SHP77 (cell line): ENCODE measurements at places on chromosomes 12 and 14.

GRCh38 chr12:6135071-6135470, 10.6 kb upstream of the VWF start:
- no peak for DNase-seq

DNA sequence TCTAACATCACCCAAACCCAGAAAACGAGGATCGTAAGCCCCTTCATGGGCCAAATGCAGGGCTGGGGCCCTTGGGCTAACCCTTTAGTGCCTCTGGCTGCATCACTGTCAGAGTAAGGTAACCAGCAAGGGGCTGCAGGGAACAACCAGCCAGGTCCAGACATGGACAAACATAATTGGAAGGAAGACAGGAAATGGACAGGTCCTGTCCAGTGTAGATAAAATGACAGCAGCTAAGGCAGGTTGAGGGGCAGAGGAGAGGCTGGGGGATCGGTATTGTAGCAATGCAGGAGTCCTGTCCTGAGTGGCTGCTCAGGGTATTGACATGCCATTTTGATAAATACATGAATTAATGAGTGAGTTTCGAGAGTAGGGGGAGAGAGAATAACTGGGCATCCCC, 29.8 kb downstream of the BICD1 start:
- no peak for DNase-seq

DNA sequence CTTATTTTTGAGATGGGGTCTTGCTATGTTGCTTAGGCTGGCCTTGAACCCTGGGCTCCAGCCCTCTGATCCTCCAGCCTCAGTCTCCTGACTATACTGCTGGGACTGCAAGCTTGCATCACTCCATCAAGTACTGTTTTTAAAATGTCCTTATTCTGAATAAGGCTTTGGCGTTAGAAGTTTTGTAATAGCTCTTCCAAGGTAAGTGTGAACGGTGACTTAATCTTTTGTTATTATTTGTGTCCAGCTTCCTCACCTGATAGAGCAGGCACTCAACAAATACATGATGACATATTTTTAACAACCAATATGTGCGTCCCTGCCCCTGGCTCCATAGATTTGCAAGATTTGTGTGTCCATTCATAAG, 1.4 kb downstream of the C1RL start:
- DNase-seq = no peak

GRCh38 chr14:43503508-43503907, 1003.6 kb downstream of the FSCB start:
- DNase-seq = no peak

DNA sequence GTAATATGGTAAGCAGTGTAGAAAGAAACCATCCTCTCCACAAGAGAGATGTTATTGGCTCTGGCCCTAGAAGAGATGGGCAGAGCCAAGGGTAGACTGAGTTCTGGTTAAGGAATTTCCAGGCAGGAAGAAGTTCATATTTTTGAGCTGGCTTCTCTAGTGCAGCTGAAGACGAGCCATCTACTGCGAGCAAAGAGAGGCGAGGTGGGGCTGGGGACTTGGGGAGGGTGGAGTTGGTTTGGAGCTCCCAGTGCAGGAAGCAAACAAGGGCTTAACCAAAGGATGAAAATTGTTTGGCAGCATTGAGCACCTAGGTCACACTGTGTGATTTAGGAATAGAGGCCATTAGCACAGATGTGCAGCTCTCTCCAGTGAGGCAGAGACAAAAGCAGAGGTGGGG, 239.6 kb downstream of the ZFP36L1 start:
- no peak for DNase-seq

GRCh38 chr12:124388038-124388671, 93.3 kb downstream of the RFLNA start:
- DNase-seq = no peak

GRCh38 chr14:46384611-46385010, 267.0 kb downstream of the RPL10L start:
- DNase-seq = no peak

DNA sequence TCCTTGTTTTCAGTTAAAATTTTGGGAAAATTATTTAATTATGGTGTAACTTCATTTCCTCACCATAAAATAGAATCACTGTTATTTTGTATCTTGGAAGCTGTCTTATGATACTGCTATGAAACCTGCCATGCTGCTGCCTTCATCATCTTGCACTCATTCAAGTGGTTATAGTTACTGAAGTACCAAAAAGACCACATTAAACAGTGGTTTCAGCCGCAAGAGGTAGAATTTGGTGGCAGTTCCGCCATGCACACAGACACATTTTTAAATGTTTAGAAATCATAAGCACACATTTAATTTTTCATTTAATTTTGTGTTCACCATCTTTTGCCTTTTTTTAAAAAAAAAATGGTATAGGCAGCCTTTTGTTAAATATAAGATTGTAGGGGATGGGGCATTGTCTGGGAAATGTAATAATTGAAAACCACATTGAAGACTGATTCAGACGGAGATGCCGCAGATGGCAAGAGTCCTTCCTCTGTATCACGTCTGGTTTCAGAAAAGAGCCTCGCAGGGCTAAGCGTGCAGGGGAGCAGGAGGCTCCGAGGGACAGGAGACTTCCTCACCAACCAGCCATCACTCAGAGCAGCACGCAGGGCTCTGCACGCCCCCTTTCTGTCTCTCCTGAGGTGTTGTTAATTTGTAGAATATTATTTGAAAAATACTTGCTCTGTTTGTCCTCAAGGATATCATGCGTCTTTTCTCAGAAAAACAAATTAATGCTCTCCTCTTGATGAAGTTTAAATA, 115.2 kb upstream of the PELI2 start:
- DNase-seq = peak; percentile 7

DNA sequence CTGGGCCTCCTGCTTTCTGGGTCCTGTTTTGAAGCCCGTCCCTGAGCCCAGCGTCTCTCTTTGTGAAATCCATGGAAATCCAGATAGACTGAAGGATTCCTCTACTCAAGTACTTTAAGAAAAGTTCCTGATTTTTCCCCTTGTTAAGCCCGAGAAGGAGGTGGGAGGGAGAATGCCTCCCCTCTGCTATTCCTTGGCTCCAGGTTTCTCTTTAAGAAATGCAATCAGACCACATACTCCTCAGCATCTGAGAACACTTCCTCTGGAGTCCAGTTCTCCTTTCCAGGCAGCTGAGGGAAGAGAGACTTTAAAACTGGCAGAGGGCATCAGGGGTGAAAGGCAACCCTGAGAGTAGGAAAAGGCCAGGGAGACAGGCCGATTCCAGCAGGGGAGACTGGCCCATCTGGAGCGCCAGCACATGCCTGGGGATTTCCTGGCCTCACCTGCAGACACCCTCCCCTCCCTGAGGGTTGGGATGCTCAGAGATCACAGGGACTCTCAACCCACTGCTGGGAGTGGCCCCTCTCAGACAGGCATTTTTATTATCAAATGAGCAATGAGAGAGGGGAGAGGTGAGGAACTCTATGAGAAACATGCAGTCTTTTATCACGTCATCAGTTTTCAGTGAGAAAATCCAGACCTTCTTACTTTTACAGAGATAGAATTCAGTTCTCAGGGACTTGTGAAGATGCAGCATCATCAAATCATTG, 2.0 kb upstream of the EMP1 start:
- no peak for DNase-seq

DNA sequence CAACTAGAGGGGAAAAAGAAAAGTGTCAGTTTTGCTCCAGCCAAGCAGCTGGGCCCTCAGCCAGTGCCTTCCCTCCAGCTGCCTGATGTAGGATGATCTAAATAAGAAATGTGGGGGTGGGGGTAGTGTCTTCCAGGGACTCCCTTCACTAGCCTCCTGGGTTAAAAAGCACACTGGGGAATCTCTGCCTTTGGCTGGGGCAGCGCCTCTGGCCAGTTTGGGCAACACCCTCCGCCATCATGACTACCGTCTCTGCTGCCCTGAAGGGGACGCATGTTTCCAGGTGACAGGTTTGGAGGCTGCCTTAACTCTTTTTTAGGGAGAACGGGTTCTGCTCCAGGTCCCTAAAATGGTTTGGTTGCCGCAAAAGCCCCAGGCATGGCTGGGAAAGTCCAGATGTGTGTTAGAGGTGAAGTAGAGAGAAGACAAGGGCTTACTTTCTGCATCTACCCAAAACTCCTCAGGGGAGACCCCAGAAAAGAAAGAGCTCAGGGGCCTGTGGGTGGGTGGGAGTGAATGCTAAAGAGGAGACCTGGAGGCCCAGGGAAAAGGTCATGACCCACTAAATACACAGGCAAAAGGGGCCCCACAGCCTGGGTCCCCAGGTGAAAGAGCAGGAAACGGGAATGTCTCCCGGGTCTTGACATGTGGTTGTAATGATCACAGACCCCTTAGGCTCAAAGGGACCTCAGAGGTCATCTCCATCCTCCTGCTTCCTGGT, 132.8 kb upstream of the CCND2 start:
- DNase-seq = no peak

- DNase-seq = peak; percentile 80
These were observed 111.9 kb downstream of the LRFN5 start for GRCh38 chr14:41718477-41719166.

DNA sequence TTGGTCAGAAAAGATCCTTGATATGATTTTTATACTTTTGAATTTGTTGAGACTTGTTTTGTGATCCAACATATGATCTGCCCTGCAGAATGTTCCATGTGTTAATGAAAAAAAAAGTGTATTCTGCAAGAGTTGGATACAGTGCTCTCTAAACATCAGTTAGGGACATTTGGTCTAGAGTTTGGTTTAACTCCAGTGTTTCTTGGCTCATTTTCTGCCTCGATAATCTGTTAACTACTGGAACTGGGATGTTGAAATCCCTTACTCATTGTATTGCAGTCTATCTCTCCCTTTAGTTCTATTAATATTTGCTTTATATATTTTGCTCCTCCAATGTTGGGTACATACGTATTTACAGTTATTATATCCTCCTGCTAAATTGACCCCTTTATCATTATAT, 18.3 kb upstream of the TXNRD1 start:
- DNase-seq = no peak

DNA sequence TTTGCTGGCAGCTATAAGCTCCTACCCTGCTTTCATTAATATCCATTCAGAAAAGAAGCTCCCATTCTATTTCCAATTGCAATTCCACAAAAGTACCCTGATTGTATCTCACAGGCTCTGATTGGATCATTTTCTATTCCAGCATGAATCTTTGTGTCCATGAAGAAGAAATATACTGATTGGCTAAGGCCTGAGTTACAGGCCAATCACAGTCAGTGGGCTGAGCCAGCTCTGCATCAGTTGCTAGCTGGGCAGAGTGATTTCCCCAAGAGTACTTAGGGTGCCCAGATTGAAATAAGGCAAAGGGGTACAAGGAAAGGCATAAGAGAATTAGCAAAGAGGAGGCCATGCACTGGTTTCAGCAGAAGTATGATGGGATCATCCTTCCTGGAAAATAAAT, 14.4 kb downstream of the ART4 start:
- DNase-seq = no peak

DNA sequence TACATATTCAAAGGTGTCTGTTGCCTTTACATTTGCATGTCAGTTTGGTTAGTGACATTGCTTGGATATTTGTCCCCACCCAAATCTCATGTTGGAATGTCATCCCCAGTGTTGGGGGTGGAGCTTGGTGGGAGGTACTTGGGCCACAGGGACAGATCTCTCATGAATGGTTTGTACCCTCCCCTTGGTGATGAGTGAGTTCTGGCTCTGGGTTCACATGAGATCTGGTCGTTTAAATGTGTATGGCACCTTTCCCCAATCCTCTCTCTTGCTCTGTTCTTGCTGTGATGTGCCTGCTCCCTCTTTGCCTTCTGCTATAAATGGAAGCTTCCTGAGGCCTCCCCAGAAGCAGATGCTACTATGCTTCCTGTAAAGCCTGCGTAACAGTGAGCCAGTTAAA, 207.9 kb upstream of the DIO3 start:
- no peak for DNase-seq

GRCh38 chr12:128387811-128388422, 120.9 kb downstream of the TMEM132C start:
- peak; percentile 58 for DNase-seq

GRCh38 chr12:111699-112493, 45.3 kb downstream of the IQSEC3 start:
- no peak for DNase-seq

DNA sequence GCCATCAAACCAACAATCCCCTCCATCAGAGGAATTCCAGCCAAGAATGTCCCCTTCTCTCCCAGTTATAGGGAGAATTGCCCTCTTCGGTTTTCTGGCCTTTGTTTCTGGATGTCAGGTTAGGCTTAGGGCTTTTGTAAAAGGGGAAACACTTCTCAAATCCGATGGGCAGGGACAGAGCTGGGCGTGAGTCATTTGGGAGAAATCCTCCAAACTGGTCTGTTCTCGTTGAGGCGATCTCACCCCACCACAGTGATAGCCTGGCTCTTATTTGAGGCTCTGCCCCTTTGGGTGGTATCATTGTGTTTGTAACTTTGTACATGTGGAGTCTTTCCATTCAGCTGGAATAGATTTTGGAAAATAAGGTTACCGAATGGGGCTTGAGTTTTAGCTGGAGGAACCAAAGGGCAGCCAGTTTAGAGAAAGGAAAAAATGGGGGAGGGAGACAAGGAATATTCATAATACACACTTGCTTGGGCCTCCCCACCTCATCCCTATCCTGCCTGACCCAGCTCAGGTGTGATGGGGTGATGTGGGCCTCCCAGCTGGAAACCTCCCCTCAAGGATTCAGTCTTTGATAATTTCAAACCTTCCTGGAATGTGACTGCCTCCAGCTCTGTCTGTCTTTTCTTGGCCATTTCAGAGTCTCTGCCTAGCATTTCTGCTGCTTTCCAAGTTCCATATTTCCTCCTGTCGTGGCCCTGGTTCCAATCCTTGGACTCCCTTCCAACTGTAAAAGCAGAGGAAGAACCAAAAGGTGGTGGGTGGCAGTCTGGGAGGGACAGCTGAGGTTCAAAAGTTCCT, 7.5 kb downstream of the HOXC4 start:
- DNase-seq = no peak

DNA sequence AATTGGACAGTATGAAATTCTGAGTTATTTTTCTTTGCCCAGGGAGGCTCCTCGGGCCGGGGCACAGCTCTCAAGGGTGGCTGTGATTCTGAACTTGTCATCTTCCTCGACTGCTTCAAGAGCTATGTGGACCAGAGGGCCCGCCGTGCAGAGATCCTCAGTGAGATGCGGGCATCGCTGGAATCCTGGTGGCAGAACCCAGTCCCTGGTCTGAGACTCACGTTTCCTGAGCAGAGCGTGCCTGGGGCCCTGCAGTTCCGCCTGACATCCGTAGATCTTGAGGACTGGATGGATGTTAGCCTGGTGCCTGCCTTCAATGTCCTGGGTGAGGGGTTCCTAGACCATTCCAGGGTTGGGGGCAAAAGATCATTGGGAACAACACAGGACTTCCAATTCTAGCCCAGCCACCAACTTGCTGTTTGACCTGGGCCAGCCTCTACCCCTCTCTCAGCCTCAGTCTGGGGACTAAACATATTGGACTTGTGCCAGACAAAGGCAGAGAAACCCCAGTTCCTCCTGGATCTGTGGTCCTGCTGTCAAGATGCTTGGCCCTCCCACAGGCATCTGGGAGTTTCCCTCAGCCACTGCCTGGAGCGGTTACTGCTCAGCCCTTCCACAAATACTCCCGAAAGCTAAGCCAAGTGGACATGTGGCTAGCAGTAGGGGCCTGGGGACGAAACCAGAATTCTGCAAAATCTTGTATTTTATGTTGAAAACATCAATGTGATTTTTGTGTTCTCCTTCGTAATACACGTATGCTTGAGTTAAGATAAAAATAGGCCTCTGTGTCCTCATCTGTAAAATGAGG, 3.5 kb downstream of the OAS3 start:
- no peak for DNase-seq
